ENCODE measurements at places on chromosomes 2 and 18. TPM values are rescaled to one million over a fixed set of nuclear protein-coding genes. Genes with fewer than 3 reads are reported as not detected.

Gene ATP6V1C2
- not detected for total RNA-seq

Gene CAVIN2
- not detected for total RNA-seq

Gene MXD1
- 14.3 TPM for total RNA-seq

Gene SERPINB2
- 2.3 TPM for total RNA-seq

Gene PROM2
- total RNA-seq = 1.0 TPM

Gene STARD6
- total RNA-seq = not detected
